ENCODE measurements at places on chromosomes 11 and 22.
A peak's percentile ranks its signal among the peaks of the same experiment; 100 is the strongest.

DNA sequence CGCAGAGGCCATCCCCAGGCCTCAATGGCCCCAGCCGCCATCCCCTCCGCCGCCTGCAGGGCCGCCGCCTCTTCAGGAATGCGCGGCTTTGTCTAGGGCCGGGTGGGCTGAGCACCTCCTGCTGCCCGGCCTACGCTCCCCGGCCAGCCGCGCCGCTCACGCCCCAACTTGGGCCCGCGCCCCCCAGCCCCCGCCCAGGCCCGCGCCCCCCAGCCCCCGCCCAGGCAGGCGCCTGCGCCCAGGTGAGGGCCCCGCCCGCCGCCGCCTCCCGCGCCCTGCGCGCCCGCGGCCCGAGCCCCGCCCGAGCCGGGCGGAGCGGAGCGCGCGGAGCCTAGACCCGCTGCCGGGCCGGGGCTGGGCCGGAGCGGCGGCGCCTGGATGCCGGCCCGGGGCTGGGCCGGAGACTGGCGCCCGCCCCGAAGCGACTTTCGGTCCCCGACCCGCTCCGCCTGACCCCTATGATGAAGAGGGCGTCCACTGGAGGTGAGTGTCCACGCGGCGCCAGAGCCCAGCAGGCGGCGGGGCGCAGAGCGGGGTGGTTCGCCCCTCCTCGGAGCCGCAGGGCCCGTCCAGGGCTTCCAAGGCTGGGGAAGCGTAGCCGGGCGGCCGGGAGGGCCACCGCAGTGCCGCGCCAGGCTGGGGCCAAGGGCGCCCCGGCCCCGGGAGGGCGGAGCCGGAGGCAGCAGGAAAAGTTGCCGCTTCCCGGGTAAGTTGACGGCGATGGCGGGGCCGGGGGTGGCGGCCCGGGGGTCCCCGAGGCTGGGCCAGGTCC is 34.3 kb upstream of the PRODH start:
- DNase-seq: no peak

DNA sequence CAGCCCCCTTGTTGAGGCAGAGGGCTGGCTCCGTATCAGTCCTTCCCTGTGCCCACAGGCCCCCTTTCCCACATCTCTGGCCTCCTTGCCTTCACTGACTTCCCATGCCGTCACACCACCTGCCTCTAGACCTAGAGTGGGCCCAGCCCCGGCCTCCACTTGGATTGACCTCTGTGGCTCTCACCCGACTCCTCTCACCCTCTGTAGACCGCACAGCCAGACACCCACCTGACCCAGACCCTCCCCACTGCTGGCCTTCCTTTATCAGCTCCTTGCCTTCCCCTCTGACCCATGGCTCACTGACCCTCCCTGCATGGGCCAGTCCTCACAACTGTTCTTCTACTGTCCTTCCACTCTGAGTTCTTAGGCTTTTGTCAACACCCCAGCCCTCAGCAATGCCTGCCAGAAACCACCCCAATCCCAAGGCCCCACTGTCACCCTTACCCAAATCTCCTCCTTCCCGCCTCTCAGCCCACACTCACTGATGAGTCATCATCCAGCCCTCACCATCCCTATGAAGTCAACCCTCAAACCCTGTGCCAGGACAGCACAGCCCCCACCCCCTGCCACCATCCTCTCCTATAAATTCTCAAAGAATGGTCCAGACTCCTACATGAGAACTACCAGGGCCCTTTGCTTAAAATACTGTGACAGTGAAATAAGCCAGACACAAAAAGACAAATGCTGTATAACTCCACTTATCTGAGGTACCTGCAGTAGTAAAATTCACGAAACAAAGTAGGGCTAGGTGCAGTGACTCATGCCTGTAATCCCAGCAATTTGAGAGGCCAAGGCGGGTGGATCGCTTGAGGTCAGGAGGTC is 53.4 kb downstream of the SCGB1A1 start:
- DNase-seq: no peak

GRCh38 chr22:48071828-48072227 is 1309.4 kb downstream of the TBC1D22A start:
- no peak for DNase-seq

DNA sequence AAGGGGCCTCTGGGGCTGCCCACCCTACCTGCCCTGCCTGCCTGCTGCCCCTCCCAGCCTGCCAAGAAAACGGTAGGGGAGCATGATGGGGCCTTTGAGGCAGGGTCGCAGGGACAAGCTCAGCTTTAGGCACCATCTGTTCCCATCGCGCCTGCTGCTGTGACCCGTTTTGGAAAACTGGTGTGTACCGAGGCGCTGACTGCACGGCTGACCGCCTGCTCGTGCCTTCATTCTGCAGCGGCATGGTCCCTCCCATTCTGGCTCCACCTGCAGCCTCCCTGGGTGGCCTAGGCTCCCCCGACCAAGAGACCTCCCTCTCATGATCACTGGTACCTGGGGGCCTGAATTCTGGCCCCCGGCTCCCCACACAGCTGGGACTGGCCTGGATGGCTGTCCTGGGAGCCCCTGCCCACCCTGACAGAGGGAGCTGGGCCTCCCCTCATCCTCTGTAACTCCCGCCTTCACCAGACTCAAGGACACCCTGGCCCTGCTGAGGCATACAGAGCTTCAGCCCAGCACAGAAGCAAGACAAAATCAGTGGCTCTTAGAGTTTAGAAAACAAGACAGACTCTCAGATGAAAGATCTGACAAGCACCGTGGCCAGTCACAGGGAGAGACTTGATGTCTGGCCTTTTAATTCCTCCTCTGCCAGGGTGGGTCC is 6.5 kb upstream of the MYRF start:
- no peak for DNase-seq

- DNase-seq: no peak
Observed at GRCh38 chr11:8586184-8586583, 7.8 kb downstream of the STK33 start.

DNA sequence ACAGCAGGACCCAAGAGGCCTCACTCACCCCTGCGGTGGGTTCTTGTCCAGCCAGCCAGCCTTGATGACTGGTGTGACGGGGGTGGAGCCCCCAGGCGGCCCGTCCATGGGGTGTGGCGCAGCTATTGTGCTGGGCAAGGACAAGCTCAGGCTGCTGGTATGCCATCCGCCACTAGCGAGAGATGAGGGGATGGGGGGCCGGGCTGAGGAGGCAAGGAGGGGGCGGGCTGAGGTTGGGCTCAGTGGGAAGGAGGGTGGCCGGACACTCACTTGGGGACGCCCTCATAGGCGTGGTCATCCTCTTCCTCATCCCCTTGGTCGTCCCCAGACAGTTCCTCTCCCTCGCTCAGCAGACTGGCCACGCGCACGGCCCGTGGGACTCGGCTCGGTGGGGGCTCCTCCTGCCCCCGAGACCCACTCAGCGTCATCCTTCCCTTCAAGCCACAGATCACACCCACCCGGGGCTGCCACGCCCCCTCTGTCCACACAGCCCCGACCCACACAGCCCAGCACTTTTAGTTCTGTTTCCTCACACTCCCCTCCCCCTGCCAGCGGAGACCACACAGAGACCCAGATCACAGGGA is 38.0 kb upstream of the PDE2A start:
- DNase-seq: no peak

DNA sequence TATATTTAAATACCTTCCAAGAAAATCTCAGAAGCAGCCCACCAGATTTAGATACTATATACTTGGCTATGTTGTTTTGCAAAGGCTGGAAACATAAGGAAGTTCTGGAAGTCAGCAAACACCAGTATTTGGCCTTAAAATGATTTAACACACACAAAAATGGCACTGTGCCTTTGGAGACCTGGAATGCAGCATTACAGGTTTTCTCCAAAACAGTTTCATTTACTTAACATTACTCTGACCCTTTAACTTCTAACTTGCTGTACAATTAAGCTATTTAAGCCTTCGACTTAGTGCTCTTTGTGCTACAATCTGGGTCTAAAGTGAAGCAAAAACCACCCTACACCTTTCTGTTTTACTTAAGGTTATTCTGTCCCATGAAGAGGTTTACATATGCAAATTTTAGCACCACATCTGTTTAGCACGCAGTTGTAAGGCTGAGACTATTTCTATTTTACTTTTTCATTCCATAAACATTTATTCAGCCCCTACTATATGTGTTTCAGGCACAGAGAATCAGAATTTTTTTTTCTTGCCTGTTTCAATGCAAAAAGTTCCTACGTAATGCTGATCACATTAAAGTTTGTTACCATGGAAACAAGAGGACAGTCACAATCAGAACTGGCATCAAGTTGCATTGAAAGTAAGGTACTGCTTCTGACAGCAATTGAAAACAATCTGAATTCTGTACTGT is 70.3 kb downstream of the MAML2 start:
- DNase-seq: peak; percentile 61

DNA sequence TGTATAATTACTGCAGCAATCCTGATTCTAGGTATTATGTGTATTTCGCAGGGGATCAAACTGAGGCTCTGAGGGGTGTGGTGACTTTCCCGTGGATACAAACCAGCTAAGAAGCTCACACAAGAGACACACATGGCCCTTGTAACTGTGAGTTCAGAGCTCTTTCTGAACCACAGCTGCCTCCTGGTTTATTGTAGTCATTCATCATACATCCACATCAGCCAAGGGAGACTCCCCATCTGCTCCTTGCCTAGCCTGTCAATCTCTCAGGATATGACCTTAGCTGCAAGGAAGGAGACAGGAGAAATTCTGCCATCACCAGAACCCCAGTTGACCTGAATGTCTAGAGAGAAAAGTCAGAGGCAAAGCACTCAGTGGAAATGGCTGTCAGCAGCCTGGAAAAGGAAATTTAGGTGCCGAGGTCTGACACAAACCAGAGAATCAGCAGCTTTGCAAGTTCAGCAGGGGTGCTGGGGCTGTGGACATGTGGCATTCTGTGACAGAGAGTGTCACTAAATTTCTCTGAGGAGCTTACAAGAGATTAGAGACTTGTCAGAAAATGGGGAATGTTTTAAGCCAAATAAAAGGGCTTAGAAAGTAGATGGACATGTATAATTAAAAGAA is 209.5 kb downstream of the AASDHPPT start:
- DNase-seq: no peak

- DNase-seq: no peak
Observed at GRCh38 chr11:9160166-9160565, 68.8 kb upstream of the SCUBE2 start.

- DNase-seq: no peak
Observed at GRCh38 chr11:1384199-1384970, 5.3 kb upstream of the BRSK2 start.

DNA sequence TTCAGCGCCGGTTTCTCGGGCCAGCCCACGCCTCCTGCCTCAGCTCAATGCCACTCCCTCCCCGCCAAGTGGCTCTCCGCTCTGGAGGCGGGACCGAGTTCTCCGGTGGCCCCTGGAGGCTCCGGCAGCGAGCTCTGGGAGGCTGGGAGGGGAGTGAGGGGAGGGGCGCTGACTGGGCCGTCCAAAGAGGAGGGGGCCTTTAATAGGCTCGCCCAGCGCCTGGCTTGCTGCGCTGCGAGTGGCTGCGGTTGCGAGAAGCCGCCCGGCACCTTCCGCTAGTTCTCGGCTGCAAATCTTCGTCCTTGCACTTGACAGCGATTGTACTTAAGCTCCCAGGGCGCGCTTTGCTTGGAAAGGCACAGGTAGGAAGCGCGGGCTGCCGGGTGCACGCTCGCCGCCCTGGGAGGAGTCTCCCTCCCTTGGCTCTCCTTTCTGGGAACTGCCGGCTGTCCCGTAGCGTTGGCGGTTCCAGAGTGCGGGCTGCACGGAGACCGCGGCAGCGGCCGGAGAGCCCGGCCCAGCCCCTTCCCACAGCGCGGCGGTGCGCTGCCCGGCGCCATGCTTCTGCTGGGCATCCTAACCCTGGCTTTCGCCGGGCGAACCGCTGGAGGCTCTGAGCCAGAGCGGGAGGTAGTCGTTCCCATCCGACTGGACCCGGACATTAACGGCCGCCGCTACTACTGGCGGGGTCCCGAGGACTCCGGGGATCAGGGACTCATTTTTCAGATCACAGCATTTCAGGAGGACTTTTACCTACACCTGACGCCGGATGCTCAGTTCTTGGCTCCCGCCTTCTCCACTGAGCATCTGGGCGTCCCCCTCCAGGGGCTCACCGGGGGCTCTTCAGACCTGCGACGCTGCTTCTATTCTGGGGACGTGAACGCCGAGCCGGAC is at the start of gene ADAMTS15:
Gene ADAMTS15 (plus strand): TSS at position 230 of the 894 bp plus-strand sequence. CDS start 329 bp downstream, at position 559.
- DNase-seq: no peak

DNA sequence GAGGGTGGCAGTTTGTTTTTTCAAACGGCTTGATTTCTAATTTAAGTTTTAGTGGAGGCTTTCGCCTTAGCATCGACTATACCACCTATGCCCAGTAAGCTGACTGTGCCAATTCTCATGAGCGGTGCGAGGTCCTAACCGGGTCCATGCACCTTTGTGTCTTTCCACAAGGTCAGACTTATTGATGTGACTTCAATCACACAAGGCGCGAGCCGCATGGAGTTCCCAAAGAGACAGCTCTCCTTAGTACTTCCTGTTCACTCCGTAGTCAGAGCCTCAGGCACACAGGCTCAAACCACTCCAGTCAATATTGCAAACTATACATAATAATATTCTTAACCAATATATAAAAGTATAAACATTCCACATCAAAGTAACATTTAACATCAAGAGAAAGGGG is 18.2 kb downstream of the ST14 start:
- no peak for DNase-seq

GRCh38 chr11:78351979-78352841 is 65.4 kb downstream of the GAB2 start:
- no peak for DNase-seq

DNA sequence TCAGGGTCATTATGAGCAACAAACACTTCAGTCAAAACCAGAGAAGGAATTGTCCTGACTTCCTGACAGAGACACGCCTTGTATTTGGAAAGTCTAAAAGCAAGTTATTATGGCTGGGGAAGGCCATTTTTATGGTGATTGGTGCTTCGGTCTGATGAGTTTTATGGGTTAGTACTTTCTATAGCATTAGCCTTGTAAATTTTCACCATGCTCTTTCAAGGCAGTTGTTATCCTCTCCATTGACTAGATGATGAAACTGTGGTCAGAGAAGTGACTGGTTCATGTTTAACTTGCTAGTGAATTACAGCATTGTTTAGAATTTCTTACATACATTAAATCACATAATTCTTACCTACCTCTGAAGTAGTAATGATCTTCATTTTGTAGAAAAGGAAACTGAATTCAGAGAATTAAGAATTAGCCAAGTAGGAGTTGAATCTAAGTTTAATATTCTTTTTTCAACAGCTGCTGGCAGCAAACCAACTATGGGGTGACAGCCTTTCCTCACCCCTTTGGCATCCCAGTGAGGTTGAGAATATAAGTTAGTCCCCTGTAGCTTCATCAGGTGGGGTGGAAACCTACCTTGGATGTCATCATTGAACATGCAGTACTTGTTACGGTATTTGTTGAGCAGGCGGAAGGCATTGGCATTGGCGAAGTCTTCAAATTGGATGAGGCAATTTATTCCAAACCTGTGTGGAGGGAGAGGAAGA is 90.0 kb downstream of the CCDC81 start:
- DNase-seq: no peak

- no peak for DNase-seq
Observed at GRCh38 chr11:64224891-64225607, 937 bp downstream of the TRPT1 start.

GRCh38 chr11:20029193-20029592 is 131.1 kb downstream of the DBX1 start:
- DNase-seq: no peak

DNA sequence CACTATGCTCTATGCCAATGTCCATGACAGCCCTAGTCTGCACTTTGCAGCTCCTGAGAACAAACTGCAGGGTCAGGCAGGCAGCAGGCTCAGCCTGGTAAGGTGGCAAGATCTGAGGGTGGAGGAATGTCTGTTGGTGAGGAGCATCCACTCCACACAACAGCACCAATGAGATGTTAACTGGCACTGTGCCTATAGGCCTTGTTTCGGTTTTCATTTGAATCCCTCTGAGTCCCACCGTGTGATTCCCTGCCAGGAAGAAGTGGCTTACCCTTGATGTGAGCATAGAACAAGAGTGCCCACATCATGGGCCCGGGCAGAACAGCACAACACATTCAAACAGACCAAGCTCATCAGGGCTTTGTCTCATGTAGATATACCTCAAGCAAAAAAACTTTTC is 44.1 kb upstream of the CHRM4 start:
- DNase-seq: no peak
